ENCODE measurements at places on chromosomes 2 and 18.

GRCh38 chr2:218223046-218223445 lies 6.1 kb downstream of the ARPC2 start:
- DNase-seq = no peak

DNA sequence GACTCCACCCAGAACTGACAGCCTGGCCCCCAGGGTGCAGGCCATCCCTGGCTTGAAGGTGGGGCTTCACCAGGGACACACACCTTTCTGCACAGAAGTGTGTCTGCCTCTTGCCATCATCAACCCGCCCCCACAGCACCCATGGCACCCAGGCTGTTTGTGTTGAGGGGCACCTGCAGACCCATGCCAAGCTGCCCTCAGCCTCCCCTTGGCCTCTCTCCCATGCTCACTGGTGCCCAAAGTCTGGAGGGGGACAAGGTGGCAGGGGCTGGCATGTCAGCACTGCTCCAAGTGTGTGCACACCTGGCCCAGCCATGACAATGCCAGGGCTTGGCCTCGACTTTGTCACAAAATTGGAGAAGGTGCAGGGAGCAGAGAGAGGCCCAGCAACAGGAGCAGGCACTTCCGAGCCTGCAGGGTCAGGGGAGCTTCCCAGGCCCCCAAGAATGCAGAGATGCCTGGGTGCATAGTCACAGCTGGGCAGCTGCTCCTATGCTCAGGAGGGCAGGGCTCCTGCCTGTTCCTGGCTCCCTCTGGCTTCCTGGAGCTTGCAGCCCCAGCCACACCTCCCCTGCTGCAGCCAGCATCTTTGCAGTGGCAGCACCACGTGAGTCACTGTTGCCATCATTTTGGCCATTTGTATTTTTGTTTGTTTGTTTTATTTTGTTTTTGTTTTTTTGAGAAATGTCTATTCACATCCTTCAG lies 280.6 kb upstream of the UBE2E3 start:
- no peak for DNase-seq

DNA sequence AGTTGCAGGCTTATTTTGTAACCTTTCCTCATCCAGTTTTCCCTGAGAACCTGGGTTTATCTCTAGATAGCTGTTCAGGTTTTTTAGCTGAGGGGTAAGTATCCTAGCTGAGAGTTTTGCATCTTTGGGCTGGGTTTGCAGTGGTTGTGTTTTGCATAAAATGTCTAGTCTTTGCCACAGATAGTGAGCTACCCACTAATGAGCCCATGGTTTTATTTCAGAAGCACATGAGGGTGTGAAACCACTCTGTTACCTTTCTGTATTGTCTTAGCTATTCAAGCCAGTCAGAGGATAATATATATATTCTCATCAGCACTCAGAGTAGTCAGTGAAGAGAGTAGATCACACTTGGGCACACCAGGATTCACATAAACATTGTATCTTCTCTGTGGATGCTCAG lies 24.6 kb upstream of the TXNDC2 start:
- no peak for DNase-seq

DNA sequence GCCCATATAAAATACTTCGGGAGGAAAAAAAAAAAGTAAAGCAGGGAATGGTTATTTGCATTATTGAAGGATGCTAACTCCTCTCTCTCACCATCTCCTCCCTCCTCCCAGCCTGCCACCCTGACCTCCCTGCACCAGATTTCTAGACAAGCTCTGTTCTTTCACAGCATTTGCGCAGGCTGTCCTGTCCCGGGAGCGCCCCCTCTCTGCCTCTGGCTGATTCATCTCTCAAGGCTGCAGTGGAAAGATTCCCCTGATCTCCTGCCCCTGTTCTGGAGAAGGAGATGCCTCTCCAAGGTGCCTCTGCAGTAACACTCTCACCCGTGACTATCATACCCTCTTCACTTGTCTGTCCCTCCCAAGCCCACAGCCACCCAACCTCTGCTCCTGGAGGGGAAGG lies 38.5 kb downstream of the COL4A4 start:
- no peak for DNase-seq

- peak; percentile 18 for DNase-seq
Observed at GRCh38 chr18:74499633-74500032, 3.5 kb downstream of the CNDP2 start.

DNA sequence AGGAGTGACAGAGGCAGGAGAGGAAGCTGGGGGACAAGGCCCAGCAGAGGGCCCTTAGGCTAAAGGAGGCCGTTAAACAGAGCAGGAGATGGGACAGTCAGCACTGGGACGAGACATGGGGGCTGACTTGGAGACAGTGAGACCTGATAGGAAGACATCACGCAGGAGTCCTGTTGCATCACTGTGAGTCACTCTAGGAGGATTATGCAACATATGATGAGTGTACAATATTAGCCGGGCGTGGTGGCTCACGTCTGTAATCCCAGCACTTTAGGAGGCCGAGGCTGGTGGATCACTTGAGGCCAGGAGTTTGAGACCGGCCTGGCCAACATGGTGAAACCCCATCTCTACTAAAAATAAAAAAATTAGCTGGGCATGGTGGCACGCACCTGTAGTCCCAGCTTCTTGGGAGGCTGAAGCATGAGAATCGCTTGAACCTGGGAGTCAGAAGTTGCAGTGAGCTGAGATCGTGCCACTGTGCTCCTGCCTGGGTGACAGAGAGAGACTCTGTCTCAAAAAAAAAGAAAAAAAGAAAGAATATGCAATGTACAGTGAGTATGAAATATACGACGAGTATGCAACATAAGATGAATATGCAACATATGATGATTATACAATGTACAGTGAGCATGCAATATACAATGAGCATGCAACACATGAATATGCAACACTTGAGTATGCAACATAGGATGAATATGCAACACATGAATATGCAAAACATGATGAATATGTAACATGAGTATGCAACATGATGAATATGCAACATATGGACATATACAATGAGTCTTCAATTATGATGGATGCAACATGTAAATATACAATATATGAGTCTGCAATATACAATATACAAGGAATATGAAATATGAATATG lies 83.3 kb upstream of the ID2 start:
- DNase-seq = peak; percentile 88

DNA sequence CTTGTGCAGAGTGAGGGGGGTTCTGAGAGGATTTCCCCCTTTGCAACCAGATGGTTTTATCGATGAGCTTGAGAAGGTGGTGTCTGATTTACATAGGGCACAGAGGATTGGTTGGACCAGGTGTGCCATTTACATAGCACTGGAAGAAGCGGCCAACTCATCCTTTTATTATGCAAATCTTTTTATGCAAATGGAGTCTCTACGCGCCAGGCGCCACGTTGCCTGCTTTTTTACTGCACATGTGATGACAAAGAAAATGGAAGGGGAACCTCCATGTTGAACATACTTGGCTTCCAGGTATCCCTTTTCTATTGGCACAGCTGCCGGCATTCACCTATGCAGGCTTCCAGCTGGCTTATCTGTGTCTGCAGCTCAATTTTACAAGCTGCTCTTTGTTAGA lies 18.4 kb upstream of the TXNL4A start:
- DNase-seq = no peak

Data from SIG-M5 (cell line).